H9 (cell line): ENCODE measurements at places on chromosomes 1 and 21.

- DNase-seq = no peak
Measured at GRCh38 chr1:16164213-16165072, 8.6 kb upstream of the EPHA2 start.

- DNase-seq = no peak
Measured at GRCh38 chr1:35046730-35047129, 15.0 kb upstream of the ZMYM6 start.

- peak; percentile 42 for DNase-seq
Measured at GRCh38 chr1:180155182-180155682, 563 bp downstream of the QSOX1 start.

- no peak for DNase-seq
Measured at GRCh38 chr1:201299968-201300367, 16.7 kb downstream of the PKP1 start.

DNA sequence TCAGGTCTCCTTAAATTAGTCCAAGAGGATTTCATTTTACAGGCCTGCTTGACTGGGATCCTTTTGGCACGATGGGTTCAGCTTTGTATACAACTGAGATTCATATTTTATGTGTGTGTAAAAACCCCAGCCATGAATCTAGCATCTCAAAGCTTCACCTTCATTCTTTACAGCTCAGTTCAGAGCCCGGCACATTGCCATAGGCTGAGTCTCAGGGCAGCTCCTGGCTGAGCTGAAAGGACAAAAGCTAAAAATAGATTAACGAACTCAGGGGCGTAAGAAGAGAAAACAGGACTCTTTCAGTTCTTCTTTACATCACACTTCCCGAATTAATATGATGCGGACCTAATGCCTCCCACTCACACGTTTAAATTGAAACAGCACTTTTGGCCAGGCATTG is 262.8 kb upstream of the PBX1 start:
- DNase-seq = no peak

- no peak for DNase-seq
Measured at GRCh38 chr1:111175349-111175748, 25.1 kb downstream of the DENND2D start.

GRCh38 chr1:59165353-59165752 is 131.5 kb upstream of the FGGY start:
- DNase-seq = no peak

GRCh38 chr1:44390277-44390676 is 14.8 kb upstream of the RNF220 start:
- DNase-seq = no peak

- no peak for DNase-seq
Measured at GRCh38 chr1:226414098-226414698, 6.3 kb upstream of the PARP1 start.

DNA sequence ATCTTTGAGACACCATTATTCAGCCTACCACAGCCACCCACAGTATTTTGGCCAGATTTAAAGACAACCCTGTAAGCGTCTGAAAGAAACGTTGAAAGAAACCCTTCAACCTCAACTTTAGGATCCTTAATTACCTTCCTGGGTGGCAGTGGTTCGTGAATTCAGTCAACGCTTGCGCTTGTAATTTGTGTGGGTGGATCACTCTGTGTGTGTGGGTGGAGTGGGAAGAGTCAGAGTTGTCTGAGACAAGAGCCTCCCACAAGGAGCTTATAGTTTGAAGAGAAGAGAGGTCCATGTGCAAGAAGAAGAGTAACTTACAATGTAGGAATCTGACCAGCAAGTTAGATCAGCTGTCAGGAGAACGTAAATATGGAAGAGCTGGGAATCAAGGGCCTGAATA is 8.4 kb downstream of the COQ8A start:
- DNase-seq = no peak

GRCh38 chr1:63918418-63918945 is 144.7 kb downstream of the ROR1 start:
- no peak for DNase-seq

GRCh38 chr1:44721485-44722361 is 9.2 kb downstream of the RNU5D-1 start:
- peak; percentile 90 for DNase-seq

- no peak for DNase-seq
Measured at GRCh38 chr1:235278233-235278914, 49.6 kb downstream of the ARID4B start.

GRCh38 chr1:81950591-81951244 is 150.0 kb downstream of the ADGRL2 start:
- DNase-seq = no peak

GRCh38 chr1:172390683-172391551 is 29.6 kb upstream of the C1orf105 start:
- DNase-seq = peak; percentile 37
